Fibroblast of skin of left biceps (primary cell): ENCODE measurements at places on chromosomes 7 and 10.

DNA sequence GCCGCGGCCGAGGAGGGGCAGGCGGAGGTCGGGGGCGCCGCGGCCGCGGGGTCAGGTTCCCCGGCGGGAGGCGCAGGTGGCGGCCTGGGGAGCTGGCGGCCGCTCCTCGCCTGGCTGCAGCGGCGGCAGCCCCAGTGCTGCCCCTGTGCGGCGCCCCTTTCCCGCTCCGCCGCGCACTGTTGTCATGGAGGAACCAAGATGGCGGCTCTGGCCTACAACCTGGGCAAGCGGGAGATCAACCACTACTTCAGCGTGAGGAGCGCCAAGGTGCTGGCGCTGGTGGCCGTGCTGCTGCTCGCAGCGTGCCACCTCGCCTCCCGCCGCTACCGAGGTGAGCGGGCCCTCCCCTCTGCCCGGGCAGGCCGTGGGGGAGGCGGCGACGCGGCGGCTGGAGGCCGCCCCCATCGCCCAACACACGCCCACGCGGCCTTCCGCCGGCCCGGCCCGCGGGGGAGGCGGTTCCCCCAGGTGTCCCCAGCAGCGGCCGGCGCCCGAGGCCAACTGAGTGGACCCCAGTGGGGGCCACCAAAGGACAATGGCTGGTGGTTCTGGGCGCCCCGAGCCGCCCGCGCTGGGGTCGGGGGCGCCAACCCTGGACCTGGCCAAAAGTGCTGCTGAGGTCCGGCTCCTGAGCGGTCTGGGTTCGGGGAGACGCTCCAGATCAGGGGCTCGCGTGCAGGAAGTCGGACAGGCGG, 425 bp downstream of the CASD1 start:
- DNase-seq = no peak

DNA sequence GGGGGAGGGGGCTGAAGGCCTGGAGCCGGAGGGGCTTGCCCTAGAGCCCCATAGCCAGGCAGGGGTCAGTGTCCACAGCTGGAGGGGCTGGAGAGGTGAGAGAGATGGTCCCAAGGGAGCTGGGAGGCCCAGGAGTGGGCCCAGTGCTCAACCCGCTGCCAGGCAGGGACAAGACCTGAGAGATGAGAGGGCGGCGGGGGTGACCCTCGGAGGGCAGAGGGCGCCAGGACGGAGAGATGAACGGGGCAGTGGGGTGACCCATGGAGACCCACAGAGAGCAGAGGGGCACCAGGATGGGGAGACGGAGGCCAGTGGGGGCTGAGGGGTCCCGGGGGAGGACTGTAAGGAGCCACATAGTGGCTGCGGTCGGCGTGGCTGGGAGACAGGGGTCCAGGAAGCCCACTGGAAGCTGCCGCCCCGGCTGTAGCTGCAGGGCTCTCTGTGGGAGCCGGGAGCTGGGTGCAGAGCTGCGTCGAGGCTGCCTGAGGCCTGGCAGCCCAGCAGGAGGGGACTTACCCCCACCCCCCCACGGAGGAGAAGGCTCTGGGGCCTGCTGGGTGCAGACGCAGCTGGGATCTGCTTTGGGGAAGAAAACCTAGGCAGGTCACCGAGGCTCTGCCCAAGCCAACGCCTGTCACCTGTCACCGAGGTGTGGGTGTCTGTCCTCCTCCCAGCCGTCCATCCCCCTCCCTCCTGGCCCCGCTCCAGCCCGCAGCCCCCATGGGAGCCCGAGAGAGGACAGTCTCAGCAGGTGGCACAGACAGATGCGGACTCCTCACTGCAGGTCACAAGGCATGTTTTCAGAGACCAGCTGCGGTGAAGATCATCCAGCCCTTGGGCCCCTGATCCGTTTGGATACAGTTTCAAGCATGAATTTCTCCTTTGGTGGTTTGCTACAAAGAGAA, 25.1 kb downstream of the PWWP2B start:
- DNase-seq = no peak

GRCh38 chr7:126472825-126473224, 779.9 kb downstream of the GRM8 start:
- no peak for DNase-seq

DNA sequence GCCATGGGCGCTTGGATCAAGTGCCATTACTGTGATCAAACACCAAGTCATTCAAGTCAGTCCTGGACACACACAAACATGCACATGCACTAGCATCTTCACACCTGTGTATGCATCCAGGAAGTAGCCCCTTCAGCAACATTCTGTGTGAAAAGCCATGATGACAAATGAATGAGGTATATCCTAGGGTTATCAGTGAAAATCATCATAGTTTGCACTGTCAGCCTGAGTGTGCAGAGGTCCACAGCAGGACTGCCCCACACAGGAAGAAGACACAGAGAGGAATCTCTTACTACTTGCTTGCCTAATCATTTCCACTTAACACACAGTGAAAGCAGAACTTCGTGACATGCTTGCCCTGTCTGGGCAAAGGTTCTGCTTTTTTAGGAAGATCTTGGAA, 184.0 kb upstream of the ADO start:
- no peak for DNase-seq

DNA sequence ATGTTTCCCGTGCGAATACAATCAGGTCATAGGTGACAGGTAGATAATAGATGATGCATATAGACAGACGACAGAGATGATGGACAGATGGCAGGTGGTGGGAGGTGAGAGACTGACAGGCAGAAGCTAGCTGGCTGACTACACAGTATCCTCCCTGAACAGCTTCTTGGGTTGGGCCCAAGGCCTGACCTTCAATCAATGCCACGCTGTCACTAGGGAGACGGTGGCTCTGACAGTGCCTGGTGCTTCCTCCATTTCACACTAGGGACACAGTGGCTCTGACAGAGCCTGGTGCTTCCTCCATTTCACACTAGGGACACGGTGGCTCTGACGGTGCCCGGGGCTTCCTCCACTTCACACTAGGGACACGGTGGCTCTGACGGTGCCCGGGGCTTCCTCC, 200.1 kb downstream of the DIP2C start:
- no peak for DNase-seq

DNA sequence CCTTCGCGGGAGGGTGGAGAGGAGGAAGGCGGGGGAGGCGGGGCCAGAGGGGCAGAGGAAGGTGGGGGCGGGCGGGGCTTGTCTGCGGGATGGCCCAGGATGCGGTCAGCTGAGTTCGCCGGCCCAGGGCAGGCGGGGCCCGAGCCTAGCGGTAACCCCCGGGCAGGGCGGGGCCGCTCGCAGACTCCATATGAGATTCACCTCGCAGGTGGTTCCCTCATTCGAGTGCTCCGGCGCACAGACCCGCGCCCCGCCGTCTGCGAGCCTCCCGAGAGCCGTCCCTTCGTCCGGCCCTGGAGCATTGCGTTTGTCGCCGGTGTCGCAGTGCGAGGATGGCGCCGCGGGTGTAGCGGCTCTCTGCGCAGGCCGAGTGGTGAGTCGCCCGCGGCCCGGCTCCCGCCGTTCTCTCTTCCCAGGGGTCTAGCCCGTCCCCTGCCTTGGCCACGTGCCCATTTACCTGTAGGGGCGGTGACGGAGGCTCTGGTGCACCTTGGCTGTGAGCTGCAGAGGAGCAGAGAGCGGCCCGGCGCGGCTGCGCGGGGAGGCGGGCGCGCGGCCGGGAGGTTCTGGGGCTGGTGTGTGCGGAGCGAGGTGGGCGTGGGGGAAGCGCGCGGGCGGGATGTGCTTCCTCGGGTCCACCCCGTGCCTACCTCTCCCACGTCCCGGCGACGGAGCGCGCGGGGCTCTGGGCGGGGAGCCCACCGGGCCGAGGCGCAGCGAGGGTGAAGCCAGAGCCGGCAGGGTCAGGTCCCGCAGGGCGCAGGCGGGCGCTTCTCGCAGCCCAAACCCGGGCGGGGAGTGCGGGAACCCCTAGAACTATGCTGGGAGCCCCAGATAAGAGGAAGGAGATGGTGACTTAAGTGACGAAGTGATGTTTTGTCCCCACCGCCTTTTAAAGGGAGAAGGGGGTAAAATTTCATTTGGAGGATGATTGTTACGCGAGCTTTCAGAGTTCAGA, at the start of gene UPP1:
Gene UPP1 (plus strand): TSS at position 220 of the 958 bp plus-strand sequence. CDS start 5,519 bp downstream, outside the sequence.
- DNase-seq = no peak

DNA sequence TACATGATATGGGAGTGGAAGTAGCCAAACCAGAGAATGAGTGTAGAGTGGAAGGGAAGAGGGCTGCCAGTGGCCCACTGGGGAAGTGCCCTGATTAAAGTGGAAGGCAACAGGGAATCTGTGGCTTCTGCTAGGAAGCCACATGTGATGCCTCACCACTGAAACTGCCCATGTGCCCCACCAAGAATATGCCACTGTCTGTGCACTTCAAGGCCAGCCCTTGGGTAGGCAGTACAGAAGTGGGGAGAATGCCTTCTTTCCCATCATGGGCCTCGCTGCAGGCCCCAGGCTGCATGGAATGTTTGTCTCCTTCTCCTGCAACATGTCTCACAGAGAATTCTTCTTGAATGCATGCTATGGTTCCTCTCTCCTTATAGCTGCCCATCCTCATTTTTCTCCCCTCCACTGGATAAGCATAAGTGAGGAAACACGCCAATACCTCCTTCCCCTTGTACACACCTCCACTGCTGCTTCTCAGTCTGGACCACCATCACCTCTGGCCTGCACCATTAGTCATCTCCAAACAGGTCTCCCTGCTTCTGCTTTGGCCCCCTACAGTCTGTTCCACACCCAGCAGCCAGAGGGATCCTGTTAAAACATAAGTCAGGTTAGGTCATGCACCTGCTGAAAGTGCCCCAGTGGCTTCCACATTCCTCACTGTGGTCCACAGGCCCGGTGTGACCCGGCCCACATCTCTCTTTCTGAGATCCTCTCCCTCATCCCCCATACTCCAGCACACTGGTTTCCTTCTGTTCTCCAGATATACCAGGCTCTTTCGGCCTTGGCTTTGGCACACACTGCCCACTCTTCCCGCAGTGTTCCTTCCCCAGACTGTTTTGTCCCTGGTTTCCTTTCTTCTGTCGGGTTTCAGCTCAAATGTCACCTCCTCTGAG, 37.1 kb downstream of the SNX10 start:
- DNase-seq = no peak

DNA sequence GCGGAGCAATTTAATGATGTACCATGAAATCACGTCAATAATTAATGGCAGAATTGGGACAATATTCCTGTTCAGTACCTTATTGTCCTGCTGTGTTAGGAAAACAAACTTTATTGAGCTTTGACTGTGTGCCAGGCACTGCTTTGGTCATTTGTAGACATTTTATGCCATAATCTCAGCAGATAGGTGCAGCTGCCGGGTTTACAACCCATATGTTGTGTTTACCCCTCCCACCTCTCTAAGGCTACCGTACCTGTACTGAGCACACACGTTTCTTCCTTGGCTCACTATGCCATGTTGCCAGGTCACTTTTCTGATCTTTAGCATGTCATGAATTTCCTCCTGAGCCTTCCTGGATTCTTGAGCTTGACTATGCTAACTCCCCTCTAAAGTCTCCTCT, 422.2 kb downstream of the PHTF2 start:
- no peak for DNase-seq

DNA sequence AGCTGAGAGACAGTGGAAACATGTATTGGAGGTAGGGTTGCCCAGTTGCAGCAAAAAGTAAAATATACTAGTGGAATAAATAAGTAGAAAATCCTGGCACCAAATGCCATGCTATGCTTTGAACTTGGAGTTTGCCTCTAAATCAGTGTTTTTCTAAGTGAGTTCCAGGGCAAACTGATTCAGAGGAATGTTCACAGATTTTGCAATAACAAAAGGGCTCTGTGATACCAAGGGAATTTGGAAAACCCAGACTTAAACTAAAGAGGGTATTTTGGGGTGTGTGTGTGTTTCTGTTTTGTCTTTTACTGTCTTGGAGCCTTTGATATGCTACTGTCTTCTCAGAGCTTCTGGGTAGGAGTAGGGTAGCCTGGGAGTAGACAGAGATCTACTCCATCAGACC, 39.9 kb downstream of the SLC26A4 start:
- DNase-seq = no peak

- no peak for DNase-seq
Measured at GRCh38 chr7:124723012-124723411, 42.6 kb downstream of the GPR37 start.

DNA sequence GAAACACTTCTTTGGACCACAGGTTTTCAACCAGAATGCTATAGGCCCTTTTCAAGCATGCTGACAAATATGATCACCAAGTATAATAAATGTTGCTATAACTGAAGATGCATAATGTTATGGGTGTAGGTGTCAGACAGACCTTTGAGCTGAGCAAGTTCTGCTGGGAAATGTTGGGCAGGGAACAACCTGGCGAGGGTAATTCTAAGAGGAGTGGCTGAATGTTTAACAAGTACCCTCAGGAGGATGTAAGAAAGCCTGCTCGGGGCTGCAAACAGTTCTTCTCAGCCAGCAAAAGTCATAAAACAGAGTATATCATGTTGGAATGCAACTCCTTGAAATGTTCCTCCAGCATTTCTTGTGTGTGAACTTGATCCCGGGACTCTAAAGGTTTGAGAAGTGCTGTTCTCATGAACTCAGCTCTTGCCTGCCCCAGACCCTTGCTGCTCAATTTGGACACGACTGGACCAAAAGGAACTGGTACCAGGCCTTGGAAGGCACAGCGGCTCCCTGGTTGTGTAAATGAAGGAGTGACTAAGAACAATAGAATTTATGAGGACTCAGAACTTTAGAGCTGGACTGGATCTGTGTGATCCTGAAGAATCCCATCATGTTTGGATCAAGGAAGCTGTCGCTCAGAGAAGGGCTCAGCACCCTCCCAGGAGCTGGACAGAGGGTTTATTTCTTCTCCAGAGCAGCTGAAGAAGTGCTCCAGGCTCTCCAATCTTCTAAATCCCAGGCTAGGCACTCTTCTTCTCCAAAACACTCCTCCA, 143.2 kb upstream of the ANK3 start:
- DNase-seq = no peak

DNA sequence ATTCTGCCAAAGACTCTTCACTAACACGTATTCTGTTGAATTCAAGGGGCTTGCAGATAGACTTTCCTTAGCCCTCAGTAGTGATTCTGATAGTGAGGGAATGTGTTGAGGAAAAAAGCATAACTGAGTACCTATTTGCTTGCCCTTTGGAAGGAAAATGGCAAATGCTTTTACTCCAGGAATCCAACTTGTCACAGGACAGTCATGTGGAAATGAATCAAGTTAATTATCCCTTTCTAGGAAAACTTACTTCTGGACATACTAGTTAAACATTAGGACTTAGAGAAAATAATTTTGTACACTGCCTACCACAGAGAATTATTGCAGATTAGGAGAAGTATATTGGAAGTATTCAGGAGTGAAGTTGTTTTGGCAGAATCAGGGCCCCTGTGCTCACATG, 148.9 kb upstream of the SLC13A1 start:
- DNase-seq = no peak

DNA sequence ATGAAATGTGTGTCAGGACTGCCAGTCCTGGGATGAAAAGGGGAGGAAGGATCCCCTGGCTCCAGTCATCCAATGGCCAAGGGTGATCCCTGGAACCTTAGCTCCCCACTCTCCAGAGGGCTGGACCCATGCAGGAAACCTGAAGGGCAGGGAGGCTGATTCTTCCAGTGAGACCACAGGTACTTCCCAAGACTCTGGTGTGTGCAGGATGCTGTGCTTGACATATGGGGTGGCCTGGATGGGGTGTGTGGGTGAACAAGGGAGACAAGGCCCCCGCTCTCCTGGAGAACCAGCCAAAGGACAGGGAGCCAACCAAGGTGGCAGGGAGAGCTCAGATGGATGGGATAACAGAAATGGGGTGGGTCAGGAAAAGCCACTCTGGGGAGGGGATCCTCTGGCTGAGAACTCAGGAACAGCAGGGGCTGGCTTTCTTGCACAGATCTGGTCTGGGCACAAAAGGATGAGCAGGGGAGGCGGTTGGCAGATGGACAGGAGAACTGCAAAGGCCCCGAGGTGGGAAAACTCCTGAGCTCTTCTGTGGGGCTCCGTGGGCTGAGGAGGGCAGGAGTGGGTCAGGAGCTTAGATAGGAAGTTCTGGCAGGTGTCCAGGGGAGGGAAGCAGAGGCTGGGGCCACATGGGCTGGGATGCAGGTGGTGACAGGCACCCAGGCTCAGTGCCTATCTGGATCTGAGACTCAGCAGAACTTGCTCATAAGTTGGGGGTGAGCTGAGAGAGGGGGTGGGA, 100.6 kb downstream of the ARHGAP22 start:
- no peak for DNase-seq
